ENCODE measurements at places on chromosomes 3 and 15.

GRCh38 chr3:187648177-187648576 is 22.0 kb downstream of the SST start:
- no peak for DNase-seq

DNA sequence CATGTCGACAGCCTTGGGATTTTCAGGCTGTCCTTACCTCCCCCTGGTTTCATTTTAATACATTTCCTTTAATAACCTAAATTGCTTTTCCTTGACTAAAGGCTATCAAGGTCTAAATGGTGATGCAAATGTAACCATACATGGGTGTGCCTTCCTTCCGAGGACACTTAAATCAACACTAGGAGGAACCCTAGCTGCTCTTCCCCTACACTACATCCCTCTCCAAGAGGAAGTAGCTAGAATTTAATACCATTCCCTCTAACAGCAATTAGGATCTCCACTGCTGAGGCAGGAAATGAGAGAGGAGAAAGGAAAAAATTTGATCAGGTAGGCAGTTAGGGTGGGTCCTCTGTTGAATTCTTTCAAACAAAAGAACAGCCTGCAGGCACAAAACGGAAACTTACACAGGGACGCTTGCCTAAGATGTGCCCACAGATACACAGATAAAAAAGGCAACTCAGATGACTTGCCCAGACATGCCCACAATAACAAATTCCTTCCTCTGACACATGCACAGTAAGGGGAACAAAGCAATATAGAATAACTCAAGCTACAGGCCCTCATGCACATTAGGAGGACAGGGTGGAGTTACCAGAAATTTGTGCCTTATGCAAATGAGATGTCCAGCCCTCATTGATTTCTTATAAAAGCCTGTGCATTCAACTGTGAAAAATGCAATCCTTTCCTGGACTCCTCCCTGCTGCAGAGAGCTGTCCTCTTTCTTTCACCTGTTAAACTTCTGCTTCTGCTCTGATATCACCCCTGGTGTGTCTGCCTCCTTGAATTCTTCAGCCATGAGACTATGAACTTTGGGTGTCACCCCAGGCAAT is 1024.4 kb upstream of the CADM2 start:
- no peak for DNase-seq

- no peak for DNase-seq
Measured at GRCh38 chr15:90336705-90337141, 15.4 kb upstream of the ZNF774 start.

GRCh38 chr15:93520206-93520605 is 431.2 kb upstream of the RGMA start:
- DNase-seq, result no peak

DNA sequence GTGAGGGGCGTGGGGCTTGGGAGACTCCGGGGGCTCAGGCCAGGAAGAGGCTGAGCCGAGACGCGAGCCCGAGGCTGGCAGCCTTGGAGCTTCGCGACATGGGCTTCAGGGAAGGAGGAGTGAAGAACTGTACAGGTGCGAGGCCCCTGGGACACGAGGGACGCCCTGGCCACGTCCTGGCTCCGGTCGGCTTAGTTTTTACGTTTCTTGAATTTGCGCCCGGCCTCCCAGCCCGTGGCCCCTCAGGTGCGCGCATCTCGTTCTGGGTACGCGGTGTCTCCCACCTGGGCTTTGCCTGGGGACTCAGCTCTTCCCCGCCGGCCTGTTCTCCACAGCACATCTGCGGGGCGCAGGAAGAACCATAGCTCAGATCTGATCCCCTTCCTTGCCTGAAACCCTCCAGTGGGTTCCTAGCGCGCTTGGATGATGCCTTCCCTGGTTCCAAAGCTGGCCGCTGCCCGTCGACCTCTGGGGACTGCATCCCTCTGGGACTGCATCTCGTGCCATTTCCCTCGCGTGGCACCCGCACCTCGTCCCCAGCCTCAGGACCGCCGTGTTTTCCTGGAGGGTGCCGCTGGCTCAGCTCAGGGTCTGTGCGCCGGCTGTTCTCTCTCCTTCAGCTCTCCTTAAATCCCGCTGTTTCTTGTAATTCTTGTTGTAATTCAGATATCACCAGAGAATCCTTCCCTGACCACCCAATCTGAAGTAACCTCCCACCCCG is 614 bp downstream of the CHCHD6 start:
- DNase-seq, result no peak

GRCh38 chr15:101049856-101050622 is 130.9 kb downstream of the LRRK1 start:
- DNase-seq, result no peak

DNA sequence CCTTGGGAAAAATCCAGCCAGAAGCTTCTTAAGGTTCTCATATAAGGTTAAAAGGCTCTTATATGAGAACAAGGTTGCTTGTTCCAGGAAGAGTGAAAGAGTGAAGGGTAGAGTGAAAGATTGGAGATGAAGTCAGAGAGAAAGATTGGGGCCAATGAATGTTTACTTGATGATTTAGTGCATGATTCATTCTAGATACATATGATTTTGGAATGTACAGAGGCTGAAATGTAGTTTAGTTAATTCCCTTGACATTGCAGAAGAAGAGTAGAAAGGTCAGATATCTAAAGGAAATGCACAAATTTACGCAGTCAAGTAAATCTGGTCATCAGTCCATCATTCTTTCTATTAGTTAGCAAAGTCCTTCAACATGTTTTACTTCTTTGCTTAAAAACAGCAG is 619.8 kb upstream of the ZNF717 start:
- DNase-seq, result no peak

DNA sequence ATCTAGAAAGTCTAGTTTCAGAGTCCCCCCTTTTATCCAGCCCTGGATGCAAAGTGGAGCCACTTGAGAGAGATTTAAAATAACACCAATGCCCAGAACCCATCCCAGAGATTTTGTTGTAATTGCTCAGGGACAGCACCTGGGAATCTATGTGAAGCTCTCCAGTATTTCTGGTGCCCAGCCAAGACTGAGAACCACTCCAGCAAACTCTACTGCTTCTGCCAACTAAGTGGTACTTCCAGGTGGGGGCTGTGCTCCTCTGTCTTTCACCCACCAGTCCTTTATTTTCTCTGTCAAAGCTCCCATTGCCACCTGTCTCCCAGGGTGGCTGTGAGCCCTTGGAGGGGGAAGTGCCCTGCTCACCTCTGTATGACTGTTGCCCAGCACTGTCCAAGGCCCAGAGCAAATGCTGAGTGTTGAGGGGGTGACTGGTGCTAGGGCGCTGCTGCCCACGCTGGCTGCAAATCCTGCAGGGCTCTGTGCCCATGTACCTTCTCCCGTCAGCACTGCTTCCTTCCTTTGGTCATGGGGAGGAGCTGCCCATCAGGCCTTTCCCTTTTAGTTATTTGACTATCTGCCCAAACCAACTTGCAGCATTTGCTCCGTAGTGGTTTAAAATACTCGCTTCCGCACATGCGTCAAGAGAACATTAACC is 9.4 kb downstream of the CLSTN2 start:
- DNase-seq, result no peak

GRCh38 chr3:196189566-196190347 is 21.4 kb downstream of the ZDHHC19 start:
- no peak for DNase-seq

DNA sequence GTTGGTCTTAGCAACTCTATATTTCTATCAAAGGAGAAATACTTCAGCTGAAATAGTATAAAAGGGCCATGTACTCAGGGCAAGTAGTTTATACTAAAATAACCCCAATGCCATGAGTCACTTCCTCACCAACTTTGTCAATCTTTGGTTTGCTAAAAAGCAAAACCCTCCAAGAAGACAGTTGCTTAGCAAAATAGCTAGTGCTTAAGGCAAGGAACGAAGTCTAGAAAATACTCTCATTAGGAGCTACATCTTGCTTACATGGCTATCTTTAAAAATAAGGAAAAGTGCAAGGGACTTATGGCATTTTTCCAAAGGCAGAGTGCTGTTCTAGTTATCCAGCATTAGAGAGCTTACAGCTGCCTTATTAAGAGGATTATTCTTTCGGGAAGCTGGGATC is 28.4 kb downstream of the P3H2 start:
- DNase-seq, result no peak

DNA sequence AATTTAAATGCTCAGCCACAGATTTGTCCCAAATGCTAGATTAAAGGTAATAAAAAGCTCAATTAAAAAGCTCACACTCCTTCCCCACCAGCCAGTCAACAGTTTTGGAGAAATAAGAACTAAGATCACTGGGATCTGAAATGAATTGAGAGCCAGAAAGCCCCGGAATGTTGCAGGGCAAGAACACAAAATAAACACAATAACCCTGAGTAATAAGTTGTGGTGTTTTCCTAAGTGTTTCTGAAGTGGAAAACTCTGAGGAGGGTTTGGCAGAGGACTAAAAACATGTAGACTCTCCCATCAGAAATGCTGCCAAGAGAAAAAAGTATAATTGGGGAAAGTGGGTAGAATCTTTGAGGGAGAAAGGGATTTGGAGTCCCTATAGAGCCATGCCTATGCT is 127.8 kb downstream of the ABI3BP start:
- DNase-seq, result no peak

DNA sequence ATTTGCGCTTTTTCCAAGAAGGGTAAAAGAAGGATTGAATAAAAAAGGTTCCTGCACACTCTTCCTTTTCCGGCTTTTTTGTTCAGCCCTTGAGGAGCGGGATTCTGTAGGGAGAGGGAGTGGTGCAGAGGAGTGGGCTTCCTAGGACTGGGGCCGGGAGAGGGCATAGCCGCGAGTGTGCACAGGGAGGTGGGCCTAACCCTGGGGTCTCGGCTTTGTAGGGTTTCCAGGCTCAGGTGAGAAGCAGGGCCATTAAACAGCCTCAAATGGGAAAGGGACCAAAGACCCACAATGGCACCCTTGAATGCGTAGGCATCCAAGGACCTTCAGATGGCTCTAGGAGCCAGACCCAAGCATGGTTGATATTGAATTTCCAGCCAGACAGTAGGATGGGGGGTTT is 35.4 kb upstream of the RAB6B start:
- DNase-seq, result no peak

- DNase-seq, result no peak
Measured at GRCh38 chr3:148697306-148698189, at the start of gene AGTR1. TSS of gene AGTR1 (plus strand) at chr3:148697903. CDS start at chr3:148741036, 43,133 bp downstream.

- no peak for DNase-seq
Measured at GRCh38 chr15:88628018-88628654, 7.0 kb downstream of the AEN start.

DNA sequence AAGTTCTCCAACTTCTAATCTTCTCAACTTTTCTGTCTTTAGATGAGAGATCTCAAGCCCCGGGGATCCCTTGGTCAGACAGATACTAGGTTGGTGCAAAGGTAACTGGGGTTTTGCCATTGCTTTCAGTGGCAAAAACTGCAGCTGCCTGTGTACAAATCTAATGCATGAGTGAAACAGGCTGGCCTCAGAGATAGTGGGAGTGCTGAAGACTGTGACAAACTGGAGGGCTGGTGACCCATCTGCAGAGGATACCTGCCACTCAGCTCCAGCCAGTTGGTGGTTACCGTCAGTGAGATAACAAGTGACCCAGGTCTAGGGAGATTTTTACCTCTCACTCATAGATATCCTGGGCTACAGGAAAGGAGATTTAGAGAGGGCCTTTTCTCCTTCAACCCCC is 85.7 kb downstream of the RYR3 start:
- no peak for DNase-seq

GRCh38 chr3:126245811-126246727 is 65.7 kb upstream of the ALDH1L1 start:
- DNase-seq, result no peak

DNA sequence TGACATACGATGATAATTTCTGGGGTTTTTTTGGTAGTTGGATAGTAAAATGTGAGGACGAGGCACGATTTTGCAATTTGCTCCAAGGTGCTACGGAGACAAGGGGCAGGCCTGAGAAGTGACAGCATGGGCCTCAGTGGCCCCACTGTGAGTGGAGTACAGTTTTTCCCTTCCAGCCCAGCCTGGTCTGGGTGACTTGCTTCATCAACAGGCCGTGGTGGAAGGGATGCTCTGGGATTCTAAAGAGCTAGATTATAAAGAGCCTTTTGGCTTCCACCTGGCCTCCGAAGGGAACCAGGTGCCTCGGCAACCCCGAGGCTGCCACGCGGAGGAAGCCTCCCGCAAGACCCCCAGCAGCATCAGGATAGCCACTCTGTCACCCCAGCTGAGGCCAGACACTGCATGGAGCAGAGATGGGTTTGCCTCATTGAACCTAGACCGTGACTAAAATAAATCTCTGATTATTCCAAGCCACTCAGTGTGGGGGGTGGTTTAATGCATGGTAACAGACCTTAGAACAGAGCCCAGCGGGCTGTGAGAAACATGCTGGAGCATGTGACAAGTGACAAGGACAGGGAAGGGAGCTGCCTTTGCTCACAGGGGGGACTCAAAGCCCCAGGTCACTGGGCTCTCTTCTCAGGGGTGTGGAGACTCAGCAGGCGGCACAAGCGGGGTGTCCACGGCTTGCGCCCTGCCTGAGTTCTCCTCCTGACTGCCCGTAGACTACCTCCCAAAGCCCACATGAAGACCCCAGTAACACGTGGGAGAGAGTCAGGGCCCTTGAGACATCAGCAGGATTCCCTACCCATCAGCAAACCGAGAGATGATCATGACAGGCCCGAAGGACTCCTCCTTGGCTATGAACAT is 22.6 kb upstream of the SLC41A3 start:
- DNase-seq, result no peak

DNA sequence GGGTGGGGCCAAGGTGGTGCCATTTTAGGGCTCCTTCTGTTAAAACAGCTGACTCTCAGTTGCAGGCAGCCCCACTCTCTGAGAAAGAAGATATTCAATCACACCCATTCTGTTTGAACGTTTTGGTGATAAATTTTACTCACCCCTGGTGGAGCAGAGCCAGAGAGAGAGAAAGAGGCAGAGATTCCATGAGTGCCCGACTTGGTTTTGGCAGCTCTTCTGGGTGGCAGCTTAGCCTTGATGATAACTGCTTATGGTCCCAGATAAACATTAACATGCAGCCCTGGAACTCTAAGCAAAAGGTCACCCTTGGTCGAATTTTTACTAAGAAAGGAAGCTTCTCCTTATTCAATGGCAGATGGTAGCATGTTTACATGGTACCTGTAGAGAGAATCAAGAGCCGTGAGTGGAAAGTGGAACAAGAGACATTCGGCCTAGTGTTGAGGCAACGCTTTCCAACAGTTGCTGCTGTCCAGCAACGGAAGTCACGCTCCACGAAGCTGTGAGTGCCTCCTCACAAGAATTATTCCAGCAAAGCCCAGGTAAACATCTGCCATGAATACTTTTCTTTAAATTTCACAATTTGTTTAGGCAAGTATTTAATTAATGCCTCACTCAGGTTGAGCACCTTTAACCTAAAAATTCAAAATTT is 530.6 kb upstream of the ROBO2 start:
- no peak for DNase-seq

GRCh38 chr3:170524073-170524472 is 61.8 kb downstream of the SLC7A14 start:
- DNase-seq, result no peak

- no peak for DNase-seq
Measured at GRCh38 chr15:80887148-80887547, 102.5 kb downstream of the MESD start.

- DNase-seq, result no peak
Measured at GRCh38 chr3:6736836-6737629, 123.9 kb upstream of the GRM7 start.

- no peak for DNase-seq
Measured at GRCh38 chr3:127488141-127488672, 102.3 kb downstream of the TPRA1 start.

- DNase-seq, result no peak
Measured at GRCh38 chr3:64668582-64669510, 19.0 kb downstream of the ADAMTS9 start.

Measured in stimulated activated CD8-positive, alpha-beta memory T cell treated with anti-CD3 and anti-CD28 coated beads, Interleukin-15, amount 100 ng/mL, for 4 hours (primary cell).